Foreskin fibroblast (primary cell): ENCODE measurements at places on chromosomes 6 and 20.

- no peak for DNase-seq
These were observed 40.0 kb downstream of the FRK start for GRCh38 chr6:116020738-116021137.

DNA sequence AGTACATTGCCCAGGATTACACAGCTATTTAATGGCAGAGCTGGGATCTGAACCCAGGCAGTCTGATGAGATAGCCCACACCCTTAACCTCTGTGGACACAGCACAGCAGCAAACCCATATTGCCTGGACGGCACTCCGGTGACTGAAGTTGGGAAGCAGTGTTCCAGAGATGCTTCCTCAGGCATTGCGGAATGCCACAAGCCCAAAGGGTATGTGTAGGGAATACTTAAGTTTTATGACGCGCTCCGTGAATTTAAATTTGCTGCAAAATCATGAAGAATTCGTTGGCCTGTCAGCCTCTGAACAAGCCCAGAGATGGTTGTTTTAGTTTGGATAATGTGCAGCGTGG, 46.4 kb downstream of the PSMG4 start:
- DNase-seq, result no peak

DNA sequence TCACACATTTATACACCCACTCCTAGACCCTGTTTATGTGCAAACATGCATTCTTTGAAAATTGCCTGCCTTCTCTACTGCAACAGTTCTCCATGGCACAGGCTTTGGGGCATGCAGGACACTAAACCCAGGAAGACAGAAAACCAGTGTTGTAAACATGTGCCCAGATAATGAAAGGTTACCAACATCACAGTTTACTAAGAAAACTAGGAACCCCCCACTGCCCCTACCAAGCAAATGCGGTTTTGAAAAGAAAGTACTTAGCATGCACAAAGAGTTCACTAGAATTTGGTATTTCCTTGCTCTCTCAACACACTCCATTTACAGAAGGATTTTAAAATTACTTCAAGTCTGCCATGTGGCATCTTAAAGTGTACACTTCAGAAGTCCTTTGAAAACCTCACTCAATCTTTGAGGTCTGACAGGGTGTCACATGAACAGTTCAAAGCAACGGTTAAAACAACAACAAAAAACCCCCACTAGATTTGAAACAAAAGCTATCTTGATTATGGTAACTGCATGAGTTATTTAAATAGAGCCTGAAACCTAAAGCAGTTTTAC, 245.0 kb downstream of the GMPR start:
- DNase-seq, result no peak

- peak; percentile 53 for DNase-seq
These were observed 97.9 kb downstream of the BMP5 start for GRCh38 chr6:55777469-55777868.

- DNase-seq, result no peak
These were observed 493.1 kb downstream of the BTBD3 start for GRCh38 chr20:12410783-12411182.

GRCh38 chr6:5202941-5203340, 57.8 kb downstream of the LYRM4 start:
- no peak for DNase-seq

DNA sequence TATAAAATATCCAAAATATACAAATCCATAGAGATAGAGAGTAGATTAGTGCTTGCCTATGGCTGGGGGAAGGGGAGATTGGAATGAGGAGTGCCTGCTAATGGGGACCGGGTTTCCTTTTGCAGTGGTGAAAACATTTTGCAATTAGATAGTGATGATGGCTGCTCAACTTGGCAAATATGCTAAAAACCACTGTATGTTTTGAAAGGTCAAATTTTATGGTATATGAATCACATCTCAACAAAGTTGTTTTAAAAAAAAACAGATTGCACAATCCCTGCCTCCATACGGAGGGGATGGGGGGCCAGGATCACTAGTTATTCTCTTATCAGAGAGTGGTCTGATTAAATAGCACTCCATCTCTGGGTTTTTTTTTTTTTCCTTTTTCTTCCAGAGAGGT, 76.9 kb upstream of the RIPOR2 start:
- peak; percentile 79 for DNase-seq

DNA sequence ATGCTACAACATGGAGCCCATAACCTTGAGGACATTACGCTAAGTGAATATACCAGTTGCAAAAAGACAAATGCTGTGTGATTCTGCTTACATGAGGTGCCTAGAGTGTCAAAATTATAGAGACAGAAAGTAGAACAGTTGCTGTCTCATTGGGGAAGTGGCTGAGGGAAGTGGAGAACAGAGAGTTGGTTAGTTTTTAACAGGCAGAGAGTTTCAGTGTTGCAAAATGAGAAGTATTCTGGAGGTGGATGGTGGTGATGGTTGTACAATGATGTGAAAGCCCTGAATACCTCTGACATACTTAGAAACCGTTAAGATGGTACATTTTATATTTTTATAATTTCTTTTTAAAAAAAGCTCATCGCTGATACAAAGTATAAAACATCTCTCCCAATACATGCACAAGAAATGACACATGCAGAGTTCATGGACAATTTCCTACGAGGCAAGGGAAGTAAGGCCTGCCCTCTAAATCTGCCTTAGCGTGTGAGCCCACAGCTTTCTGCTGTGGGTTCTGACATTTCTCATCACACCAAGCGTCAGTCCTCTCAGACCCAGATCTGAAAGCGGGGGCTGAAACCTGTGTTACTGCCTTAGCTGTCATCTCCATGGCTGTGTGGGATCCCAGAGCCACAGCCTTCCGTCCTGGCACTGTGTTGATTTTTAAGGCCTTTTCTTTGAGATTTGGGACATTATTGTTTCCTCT, 126.0 kb downstream of the RNASET2 start:
- no peak for DNase-seq

GRCh38 chr20:47146686-47147085, 209.8 kb downstream of the ZMYND8 start:
- DNase-seq, result peak; percentile 75

DNA sequence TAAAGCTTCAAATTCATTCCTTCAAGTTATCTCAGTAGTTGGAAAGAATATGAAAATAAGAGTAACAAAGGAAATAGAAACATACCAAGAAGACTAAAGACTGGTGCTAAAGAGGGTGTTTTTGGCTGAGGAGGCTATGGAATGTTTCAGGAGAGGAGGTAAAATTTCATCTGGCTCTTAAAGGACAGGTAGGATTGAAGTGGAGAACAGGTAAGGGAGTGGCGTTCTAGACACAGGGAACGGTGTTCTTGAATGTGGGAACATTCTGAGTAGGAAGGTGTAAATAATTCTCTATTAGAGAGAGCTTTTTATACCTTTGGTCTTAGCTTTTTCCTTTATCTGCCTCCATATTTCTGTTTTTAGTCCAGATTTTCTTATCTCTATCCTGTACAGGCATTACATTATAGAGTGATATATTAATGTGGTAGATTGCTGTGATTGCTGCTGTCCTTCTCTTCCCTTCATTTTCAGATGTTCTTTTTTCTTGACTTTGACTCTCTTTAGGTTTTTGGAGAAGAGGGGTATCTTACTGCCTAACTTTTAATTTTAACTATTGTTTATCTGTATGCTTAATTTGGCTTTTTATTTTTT, 15.4 kb downstream of the QKI start:
- DNase-seq, result no peak

DNA sequence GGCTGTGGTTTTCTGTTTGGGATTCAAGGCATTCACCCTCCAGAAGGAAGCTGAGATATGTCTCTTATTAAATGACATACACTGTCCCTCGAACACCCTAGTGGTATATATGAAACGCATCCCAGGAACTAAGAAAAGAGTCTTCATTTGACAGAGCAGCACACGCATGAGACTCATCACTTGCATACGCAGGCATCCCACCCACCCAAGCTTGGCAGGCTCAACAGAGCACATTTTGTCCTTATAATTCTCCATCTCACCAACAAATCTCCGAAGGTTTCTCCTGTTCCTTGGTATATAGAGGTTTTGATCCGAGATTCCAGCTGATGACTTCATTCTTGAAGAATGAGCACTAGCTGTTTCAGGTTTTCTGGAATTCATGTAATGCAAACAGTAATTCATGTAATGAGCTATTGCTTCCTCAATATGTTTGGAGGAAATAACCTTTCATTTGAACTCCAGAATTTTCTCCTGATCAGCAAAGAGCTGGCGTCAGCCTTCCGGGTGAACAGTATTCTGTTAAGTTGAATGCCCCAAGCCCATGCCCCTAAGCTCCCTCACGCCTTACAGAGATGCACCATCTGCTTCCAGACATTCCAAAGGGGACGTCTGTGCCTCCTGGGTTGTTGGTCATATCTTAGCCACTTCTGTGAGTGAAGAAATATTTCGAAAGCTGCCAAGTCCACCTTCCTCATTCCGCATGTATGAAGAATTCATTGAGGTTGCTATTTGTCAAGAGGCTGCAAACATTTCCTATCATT, 66.0 kb upstream of the CDH4 start:
- peak; percentile 94 for DNase-seq

GRCh38 chr20:51562332-51563173, 20.0 kb upstream of the NFATC2 start:
- DNase-seq, result peak; percentile 89

- no peak for DNase-seq
These were observed 8.6 kb upstream of the FKBP1A start for GRCh38 chr20:1401451-1401907.

- no peak for DNase-seq
These were observed 7.2 kb upstream of the THEMIS start for GRCh38 chr6:127907960-127908640.

DNA sequence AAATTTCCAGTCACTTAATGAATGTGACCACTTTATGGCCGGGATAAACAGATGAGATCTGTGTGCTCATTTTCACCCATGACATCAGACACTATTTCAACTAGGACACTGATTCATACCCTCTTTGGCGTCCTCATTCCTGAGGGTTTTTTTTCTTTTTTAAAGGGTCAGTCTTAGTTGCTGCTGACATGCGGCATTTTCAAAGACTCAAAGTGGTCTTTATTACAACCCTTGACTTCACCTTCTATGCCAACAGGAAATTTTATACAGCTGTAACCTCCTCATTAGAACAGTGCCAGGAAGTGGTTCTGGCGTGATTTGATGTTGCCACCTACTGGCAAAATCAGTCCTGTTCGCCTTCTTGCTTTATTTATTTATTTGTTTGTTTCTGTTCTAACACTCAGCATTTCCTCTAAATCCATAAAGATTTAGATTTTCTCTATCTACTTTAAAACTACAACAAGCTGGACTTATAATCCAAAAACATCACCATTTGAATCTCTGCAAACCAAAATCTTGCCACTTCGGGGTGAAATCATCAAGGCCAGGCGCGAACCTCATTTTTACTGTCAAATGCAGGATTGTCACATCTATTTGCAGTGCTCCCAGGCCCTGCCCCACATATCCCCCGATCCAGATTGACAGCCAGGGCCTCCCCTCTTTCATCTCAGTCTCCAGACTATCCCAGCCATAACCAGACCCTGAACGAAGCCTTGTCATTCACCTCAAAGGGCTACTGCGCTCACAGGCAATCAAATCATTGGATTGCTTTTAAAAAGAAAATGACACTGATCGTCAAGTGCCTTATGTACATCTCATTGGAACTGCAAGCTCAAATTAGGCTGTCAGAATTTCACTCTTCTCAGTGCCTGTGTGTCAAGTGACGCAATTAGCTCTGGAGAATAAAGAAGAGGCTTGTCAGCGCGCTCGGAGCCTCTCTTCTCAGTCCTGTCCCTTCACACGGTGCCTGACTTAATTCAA, 77.5 kb downstream of the C6orf118 start:
- DNase-seq, result peak; percentile 1

- peak; percentile 82 for DNase-seq
These were observed 25.9 kb downstream of the FOXQ1 start for GRCh38 chr6:1337791-1338190.

DNA sequence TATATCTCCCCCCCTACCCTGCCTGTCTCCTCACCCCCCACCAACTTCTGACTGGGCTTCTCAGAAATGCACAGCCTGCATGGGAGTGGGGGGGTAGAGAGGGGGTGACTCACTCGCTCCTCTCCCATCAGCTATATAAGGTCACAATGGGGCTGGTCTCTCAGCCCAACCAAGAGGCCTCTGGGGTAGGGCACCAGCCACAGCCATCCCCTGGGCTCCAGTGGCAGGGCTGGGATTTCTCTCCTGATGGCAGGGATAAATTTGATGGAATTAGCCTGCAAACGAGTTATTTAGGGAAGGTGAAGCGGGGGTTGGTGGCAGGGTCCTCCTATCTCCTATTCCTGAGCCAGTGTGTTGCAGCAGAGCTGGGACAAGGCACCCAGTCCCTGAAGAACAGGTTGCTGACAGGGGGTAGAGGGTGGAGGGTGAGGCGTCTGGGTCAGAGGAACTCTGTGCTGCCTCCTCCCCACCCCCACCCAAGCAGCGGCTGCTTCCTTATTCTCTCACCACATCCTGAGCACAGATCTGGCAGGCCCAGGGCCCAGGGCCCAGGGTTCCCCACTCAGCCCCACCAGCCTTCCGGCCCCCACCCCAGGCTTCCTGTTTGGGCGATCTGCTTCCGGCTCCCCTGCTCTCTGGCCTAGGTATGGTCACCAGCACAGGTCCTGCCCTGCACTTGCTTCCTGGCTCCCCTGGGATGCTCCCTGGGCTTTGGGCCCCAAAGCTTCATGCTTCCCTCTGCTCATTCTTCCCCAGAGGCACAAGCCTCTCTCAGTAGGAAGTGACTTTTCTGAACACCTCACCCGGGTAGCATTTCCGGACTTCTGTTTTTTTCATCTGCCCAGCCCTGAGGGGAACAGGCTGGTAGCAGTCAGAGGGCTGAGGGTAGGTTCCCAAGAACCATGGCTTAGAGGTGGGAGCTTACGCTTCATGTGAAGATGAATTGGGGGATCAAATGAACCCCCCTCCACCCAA, 4.0 kb downstream of the PPP1R18 start:
- DNase-seq, result peak; percentile 97

DNA sequence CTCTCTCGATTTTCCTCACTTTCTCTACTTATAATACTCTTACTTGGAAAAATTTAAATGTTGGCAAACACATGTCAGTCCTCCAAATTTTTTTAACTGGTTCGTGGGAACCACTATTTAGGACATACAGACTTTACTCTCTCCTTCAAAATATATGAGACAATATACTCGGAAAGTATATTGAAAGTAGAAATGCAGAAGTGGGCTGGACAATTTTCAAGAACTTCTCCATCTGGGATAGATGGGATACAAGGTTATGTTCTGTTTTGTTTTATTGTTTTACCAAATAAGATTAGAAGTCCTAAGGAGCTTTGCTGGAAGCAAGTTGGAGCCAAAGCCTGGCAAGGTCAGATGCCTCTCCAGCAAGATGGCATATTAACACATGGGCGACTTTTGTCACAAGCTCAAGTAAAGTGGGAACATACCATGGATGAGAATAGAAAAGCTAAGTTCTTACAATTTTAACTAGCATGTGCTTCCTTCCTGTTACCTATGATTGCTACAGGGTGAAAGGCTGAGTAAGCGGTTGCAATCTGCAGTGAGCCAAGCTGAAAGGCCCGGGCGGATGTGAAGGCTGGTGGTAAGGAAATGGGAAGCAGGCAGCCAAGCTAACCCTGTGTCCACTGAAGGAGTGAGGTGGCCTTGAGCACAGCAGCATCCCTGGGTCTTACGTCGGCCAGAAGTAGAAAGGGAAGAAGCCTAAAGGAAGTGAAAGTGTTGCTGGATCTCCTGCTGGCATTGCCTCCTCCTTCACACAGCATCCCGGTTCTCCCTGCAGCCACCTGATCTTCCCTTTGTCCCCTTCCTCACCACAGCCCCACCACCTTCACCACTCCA, 7.1 kb downstream of the MAP3K5 start:
- DNase-seq, result no peak
